ENCODE measurements at places on chromosomes 1 and 21. TPM values are rescaled to one million over a fixed set of nuclear protein-coding genes. Genes with fewer than 3 reads are reported as not detected.

CSF3R gene
- not detected for total RNA-seq

GRIK1 gene
- total RNA-seq: not detected

ETV3L gene
- total RNA-seq: not detected

FABP3 gene
- 109 TPM for total RNA-seq

RXFP4 gene
- total RNA-seq: not detected

PAX7 gene
- not detected for total RNA-seq

OR2M5 gene
- not detected for total RNA-seq

EXO1 gene
- total RNA-seq: 14.7 TPM

NUP210L gene
- total RNA-seq: 0.15 TPM

CRYAA gene
- not detected for total RNA-seq

LCE3C gene
- not detected for total RNA-seq

RAD54L gene
- 0.50 TPM for total RNA-seq

FCGR3A gene
- total RNA-seq: not detected

TMEM81 gene
- 1.5 TPM for total RNA-seq

C1orf53 gene
- total RNA-seq: 2.2 TPM

OR10J1 gene
- not detected for total RNA-seq

SPATA46 gene
- total RNA-seq: not detected

COL24A1 gene
- total RNA-seq: 0.87 TPM

CR2 gene
- total RNA-seq: not detected

CCSAP gene
- total RNA-seq: 5.2 TPM

PTGS2 gene
- 4.8 TPM for total RNA-seq

A3GALT2 gene
- total RNA-seq: not detected

CRYBG2 gene
- under 0.01 TPM for total RNA-seq

IQGAP3 gene
- 50.3 TPM for total RNA-seq

CLDN19 gene
- not detected for total RNA-seq

GRHL3 gene
- not detected for total RNA-seq

RIMS3 gene
- total RNA-seq: 0.33 TPM

EPHB2 gene
- 47.3 TPM for total RNA-seq

FAM72B gene
- 0.50 TPM for total RNA-seq

RBP7 gene
- total RNA-seq: not detected

SLC25A34 gene
- 0.58 TPM for total RNA-seq

TNFRSF9 gene
- total RNA-seq: 0.17 TPM

APOBEC4 gene
- total RNA-seq: not detected

AGT gene
- 2.0 TPM for total RNA-seq

REN gene
- not detected for total RNA-seq

GPR52 gene
- total RNA-seq: 0.50 TPM

BMP8B gene
- total RNA-seq: not detected

GBP7 gene
- not detected for total RNA-seq

SLC30A10 gene
- not detected for total RNA-seq

KRTAP19-3 gene
- total RNA-seq: not detected

SLC16A4 gene
- total RNA-seq: 44.7 TPM

SUMO3 gene
- total RNA-seq: 92.6 TPM

MSH4 gene
- 0.33 TPM for total RNA-seq

ACTA1 gene
- not detected for total RNA-seq

HCRTR1 gene
- total RNA-seq: not detected

PPIAL4G gene
- not detected for total RNA-seq

Measured in smooth muscle cell of trachea (primary cell).